ENCODE measurements at places on chromosomes 6 and 20.

DNA sequence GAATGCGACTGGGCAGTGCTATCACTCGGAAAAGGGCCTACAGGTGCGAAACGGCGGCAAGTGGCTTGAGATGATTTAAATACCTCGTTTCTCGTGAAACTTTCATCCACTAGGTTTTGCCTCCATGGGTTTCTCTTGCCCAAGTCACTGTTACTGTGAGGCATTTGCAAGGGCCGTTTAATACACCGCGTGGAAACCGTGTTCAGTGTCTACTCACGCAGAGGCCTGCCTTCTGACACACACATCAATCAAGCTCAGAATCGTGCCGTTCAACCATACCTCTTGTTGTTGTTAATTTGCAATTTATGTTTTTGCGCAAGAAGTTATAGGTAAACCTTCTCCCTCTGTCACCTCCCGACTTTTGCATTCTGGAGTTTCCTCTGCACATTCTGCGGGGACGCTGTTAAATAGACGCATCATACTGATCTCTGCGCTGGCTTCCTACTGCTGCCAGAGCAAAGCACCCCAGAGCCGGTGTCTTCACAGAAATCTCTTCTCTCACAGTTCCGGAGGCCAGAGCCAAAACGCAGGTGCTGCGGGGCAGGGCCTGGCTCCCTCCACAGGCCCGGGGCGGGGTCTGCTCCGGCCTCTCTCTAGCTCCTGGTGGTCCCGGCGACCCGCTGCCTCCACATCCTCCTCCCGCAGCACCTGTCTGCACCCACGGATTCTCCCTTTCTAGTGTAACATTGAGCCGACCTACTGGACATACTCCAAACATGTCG is 251.4 kb downstream of the SMOC2 start:
- DNase-seq: no peak

DNA sequence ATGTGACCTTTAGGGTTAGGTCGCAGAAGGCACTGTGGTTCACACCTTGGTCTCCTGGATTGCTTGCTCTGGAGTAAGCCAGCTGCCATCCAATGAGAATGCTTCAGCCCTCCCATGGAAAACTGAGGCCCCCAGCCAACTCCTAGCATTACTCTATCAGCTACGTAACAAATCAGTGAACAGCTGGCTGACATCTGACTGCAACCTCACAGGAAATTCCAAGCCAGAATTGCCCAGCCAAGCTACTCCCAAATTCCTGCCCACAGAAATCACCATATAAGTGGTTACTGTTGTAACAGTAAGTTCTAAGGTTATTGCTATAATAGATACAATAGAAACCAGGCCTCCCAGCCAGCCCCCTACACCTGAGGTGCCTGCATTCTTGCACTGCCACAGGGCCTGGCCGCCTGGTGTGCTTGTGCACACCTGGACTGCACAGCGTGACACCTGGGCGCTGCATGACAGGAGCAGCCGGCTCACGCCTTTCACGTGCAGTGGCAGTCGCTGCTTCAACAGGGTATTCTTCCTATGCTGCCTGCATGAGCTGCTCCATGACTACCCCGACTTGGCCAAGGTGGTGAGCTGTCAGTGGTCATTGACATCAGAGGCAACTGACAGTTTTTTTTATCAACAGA is 429.7 kb upstream of the RUNX2 start:
- no peak for DNase-seq

- no peak for DNase-seq
These were observed 35.6 kb downstream of the CNKSR3 start for GRCh38 chr6:154474648-154475428.

DNA sequence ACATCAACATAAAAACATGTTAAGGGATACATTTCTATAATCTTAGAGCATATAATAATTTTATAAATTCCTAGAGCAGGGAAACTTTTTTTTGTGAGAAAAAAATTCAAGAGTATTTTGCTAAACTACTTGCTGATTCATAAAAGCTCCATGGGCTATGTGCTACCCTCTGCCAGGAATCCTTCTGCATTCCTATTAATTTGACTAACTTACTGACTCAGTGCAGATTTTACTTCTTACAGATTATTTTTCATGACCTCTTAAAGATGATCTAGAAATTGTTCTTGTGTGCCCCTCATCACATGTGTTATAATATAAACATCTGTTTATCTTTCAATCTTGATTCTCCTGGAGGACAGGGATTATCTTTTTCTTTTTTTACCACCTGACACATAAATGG is 5.7 kb downstream of the VTA1 start:
- no peak for DNase-seq

DNA sequence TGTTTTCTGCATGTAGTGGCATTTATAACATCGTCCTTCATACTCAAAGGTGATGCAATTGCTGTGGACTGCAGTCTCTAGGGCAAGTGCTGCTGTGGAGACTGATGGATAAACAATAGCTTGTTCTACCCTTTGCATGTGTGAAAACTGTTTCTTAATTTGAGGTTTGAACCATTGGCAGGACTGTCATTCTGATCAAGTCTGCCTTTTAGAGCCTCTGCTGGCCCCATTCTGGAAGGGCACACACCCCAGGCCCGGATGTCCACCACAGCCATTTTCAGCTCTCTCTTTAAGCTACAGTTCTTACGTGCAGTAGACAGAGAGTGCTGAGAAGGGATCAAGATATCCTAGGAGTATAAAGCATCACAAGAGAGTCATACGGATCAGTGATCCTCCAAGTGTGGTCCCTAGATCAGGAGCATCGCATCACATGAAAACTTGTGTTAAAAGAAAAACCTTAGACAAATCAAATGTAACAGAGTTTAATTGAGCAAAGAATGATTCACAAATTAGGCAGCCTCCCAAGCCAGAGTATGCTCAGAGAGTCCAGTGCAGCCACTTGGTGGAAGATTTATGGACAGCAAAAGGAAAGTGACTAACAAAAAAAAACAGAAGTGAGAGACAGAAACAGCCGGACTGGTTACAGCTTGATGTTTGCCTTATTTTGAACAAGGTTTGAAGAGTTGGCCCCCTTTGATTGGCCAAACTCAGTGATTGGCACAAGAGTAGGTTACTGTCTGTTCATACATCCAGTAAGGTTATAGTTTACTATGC is 52.0 kb downstream of the FRK start:
- no peak for DNase-seq

DNA sequence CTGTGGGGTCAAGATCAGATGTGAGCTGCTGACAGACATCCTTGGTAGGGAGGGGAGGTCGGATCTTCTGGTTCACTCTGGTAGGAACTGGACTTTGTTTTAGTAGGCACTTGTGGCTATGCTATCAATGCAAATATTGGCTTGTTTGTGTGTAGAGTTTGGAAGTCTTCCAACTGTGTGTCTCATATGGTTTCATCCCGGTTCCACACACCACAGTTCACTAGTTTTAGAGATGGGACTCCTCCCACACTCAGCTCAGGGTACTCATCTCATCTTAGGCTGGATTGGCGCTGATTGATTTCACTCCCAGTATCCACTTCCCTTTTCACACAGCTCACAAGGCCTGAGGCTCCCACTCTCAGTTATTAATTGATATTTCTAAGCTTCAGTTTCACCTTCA is 161.3 kb downstream of the THBS2 start:
- DNase-seq: no peak

GRCh38 chr6:3584606-3585005 is 127.8 kb upstream of the SLC22A23 start:
- no peak for DNase-seq

GRCh38 chr6:38234141-38234540 is 405.6 kb downstream of the BTBD9 start:
- no peak for DNase-seq

DNA sequence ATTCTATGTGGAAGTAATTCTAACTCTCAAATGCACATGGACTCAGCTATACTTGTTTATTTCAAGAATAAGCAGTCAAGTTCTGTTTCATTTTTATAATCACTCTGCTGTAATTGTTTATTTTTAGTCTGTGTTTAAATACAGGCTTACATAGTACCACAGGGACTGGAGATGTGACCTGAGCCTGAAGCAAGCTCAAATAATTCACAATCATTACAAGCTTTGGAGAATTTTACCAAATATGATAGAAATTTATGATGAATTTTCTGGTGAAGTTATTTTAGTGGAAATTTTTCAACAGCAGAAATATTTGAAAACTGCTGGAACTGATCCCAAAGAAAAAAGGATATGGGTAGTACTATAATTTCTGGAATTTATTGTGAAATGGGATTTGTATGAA is 41.6 kb upstream of the DSE start:
- DNase-seq: no peak

DNA sequence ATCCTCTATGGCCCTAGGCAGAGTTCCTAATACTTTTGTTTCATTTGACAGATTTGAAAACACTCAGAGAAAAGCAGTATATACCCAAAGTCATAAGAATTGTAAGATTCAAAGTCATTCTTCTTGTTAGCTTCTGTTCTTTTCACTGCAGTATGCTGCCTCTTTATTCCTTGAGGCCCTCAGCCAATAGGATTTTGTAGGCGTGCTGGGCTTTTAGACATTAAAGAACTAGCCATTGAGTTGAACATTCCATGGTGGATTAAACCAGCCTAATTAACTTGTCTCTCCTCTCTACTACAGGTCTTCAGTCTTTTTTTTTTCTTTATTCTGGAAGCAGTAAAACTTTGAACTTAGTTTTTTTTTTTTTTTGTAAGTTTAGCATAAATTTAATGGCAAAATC is 186.3 kb downstream of the PLCB4 start:
- no peak for DNase-seq

GRCh38 chr20:11143481-11143880 is 469.7 kb upstream of the JAG1 start:
- DNase-seq: no peak

- DNase-seq: no peak
These were observed 4.8 kb downstream of the CRISP3 start for GRCh38 chr6:49739423-49739822.

DNA sequence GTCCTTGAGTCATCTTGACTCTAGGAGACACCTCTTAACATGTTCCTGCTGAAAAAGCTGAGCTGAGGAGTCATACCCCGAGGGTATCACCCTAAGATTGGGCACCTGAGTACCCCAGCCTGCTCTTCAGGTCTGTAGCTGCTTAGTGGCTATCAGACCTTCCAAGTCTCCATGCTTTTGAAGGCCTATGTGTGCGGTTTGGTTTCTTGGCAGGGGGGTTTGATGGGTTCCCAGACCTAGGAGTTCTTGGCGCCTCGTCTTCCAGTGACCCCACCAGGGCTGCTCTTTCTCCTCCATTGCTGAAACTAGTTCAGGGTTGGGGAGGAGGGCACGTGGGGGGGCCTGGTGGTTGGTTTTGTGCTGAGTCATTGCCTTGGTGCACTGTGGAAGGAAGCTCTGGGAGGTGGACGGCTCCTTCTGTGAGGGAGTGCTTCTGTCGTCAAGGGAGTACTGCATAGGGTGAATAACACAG is 20.1 kb downstream of the IGF2R start:
- no peak for DNase-seq

GRCh38 chr20:57383447-57384347 is 7.5 kb upstream of the RBM38 start:
- DNase-seq: no peak

All from activated naive CD4-positive, alpha-beta T cell (primary cell).